Activated CD4-positive, alpha-beta T cell treated with anti-CD3 and anti-CD28 coated beads for 36 hours (primary cell): ENCODE measurements at places on chromosomes 2 and 18.

DNA sequence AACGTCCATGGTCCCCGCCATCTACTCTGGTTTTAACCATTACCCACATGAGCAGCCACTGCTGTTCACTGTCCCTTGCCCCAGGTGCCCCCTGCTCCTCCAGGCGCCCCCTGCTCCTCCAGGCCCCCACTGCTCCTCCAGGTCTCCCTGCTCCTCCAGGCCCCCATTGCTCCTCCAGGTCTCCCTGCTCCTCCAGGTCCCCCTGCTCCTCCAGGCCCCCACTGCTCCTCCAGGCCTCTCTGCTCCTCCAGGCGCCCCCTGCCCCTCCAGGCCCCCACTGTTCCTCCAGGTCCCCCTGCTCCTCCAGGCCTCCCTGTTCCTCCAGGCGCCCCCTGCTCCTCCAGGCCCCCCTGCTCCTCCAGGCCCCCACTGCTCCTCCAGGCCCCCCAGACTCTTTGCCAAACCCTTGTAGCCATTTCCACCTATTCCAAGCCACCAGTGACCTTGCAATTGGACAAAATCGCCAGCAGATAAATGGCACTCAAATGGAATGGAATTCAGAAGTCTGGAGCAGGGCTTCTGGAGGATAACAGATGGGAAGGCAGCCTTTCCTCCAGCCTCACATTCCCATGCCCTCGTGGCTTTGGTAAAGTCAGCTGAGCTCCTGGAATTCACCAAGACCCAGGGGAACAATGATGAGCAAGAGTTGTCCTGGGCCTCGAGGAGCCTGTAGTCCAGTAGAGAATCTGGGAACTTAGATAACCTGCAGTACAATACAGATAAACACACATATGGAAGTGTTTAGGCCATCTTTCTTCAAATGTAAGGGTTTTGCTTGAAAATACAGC lies 13.3 kb upstream of the RPL31 start:
- H3K4me3 ChIP-seq, result no peak overlapping the region
- H3K27me3 ChIP-seq, result peaks cover 2% of the 10 kb centered on the region
- no peak for DNase-seq
- peaks cover 5% of the 10 kb centered on the region for H3K4me1 ChIP-seq
- H3K27ac ChIP-seq, result no peak overlapping the region

- H3K4me1 ChIP-seq, result no peaks in the 10 kb centered on the region
- H3K4me3 ChIP-seq, result no peak overlapping the region
- no peaks in the 10 kb centered on the region for H3K36me3 ChIP-seq
- no peak for DNase-seq
- peaks cover 26% of the 10 kb centered on the region for H3K27me3 ChIP-seq
Measured at GRCh38 chr2:120579916-120580685, 155.6 kb upstream of the GLI2 start.

DNA sequence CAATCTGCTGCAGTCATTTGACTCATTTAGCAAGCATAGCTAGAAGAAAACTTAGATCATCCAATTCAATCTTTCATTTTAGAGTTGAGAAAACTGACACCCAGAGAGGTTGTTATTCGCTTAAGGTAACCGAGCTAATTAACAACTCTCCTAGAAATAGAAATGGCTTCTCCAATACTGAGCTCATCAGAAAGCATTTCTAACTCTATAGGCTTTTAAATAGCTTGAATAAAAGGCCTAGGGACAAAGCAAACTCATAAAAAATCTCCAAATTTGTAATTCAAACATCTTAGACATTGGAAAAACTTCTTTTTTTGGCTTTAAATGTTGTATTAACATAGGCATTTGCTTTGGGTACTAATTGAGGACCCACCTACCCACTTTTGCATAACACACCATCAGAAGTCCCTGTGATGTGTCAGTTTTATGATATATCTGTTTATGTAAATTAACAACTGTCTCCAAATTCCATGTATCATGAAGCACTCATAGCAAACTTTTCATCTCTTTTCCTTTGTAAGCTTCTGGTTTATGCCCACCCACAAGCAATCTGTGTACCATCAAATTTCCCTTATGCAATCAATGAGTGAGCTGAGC lies 343.9 kb upstream of the CHST9 start:
- H3K4me1 ChIP-seq, result no peaks in the 10 kb centered on the region
- no peaks in the 10 kb centered on the region for H3K36me3 ChIP-seq
- no peak overlapping the region for H3K4me3 ChIP-seq
- H3K27me3 ChIP-seq, result no peaks in the 10 kb centered on the region
- DNase-seq, result no peak
- no peak overlapping the region for H3K27ac ChIP-seq

- no peak for DNase-seq
- H3K36me3 ChIP-seq, result no peaks in the 10 kb centered on the region
- peaks cover 16% of the 10 kb centered on the region for H3K27me3 ChIP-seq
- no peak overlapping the region for H3K27ac ChIP-seq
Measured at GRCh38 chr18:3713166-3713565, 263.2 kb downstream of the TGIF1 start.

DNA sequence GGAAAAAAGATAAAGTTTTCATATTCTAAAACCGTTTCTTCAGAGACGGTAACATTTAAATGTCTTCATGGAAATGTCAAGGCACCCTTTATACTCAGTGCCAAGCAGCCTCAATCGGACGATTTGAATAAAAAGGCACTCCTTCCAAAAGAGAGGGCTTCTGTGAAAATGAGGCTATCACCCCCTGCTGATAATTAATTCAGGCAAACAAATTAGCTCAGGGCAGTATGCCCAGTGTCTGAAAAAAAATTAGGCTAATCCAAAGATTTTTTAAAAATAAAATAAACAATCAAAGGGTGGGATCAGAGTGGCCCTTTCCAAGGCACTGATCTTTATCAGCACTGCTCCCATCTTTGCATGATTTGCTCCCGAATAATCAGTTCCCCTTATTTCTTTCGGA lies 151.0 kb upstream of the PID1 start:
- H3K36me3 ChIP-seq, result no peaks in the 10 kb centered on the region
- H3K4me3 ChIP-seq, result no peak overlapping the region
- no peaks in the 10 kb centered on the region for H3K4me1 ChIP-seq
- no peak for DNase-seq
- H3K27me3 ChIP-seq, result peaks cover 9% of the 10 kb centered on the region
